ENCODE measurements at places on chromosomes 6 and 20.
A peak's percentile ranks its signal among the peaks of the same experiment; 100 is the strongest.

DNA sequence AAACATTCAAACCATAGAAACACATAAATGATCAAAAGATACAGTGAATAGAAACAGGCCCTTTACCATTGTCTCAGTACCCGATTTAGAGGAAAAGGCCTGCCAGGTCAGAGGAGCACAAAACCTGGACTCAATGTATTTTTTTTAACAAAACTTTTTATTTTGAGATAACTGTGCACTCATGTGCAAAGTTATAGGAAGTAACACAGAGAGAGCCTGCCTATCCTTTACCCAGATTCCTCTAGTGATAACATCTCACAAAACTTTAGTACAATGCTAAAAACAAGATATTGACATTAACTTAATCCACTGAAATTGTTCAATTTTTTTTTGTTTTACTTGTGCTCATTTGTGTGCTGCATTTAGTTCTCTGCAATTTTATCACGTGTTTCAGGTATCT lies 36.8 kb upstream of the SAMD3 start:
- no peak for DNase-seq

DNA sequence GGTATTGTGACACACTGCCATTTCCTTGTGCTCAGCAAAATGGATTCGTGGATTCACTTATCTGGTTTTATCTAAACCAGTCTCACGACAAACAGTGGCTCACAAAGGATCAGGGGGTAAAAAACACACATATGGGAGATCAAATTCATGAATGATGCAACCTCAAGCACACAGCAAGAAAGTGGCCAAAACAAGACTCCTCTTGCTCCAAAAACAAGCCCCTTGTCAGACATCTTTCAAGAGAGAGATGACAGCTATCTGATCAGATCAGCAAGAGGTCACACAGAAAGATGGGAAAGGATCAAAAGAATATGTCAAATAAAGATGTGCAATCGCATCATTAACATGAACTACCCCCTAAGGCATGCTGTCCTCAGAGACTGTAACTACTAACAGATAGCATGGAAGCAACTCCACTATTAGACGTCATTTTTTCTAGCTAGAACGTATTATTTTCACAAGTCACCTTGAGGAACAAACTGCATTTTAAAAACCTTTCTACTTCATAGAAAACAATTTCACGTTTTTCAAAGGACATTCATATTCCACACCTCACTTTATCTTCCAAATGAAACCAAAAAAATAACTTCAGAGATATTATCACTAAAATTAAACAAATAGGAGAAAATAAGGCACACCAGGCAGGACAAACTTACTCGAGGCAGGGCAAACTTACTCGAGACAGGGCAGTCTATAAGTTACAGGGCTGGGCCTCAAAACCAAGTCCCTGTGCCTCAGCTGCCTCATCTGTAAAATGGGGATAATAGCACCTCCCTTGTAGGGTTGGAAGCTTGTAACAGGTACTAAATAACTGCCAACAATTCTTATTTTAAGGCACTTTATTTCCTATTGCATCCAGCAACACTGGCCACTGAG lies 122.3 kb downstream of the PREX1 start:
- DNase-seq, result no peak

DNA sequence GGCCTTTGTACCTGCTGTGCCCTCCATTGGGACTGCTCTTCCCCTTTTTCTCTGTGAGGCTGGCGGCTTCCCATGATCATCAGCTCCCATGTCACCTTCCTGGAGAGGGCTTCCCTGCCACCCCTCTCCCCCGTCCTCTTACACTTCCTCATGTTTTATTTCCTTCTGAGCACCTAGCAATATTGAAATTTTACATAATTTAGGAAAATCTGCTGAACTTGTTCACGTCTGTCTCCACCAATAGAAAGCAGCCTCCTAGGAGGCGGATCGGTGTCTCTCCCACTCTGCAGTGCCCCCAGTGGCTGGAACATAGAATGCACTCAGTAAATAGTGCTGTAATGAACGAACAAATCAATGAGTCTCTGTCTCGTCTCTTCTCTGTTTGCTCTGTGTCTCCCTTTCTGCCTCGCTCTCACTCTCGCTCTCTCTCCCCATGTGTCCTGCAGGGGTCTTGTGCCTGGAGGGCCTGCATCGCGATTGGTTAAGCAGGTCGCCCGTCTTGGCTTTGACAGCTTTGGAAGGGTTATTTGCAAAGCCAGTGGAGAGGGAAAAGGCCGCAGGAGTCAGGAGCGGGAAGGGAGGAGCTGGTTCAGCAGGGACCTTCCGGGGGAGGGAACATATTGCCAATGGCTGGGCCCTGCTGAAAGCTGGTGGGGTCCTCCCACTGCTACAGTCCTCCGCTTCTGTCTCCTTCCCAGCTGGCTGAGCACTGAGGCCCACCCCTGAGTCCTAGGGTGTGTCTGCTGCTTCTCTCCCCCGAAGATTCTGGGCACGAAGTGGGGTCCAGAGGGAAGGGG lies 12.1 kb upstream of the OCSTAMP start:
- DNase-seq, result peak; percentile 48

DNA sequence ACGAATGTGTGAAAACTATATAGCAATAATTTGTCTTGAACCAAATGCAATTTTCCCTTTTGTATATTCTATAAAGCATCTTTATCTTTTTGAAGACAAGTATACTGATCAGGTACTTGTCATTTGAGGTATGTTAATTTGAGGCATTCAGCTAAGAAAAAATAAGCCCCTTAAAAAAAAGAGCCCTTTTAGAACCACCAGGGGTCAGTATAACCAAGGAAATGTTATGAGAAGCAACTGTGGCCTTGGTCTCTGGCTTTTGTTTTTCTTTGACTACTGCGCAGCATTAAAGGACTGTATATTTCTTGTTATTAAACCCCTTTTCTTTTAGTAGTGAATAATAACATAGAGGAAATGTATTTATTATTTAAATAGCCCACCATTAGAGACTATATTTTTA lies 43.1 kb downstream of the CD109 start:
- no peak for DNase-seq

- no peak for DNase-seq
Measured at GRCh38 chr6:44000164-44000842, 126.9 kb downstream of the MRPL14 start.

- no peak for DNase-seq
Measured at GRCh38 chr20:9602847-9603183, 88.4 kb downstream of the LAMP5 start.

- no peak for DNase-seq
Measured at GRCh38 chr20:8232332-8232731, 100.3 kb downstream of the PLCB1 start.

DNA sequence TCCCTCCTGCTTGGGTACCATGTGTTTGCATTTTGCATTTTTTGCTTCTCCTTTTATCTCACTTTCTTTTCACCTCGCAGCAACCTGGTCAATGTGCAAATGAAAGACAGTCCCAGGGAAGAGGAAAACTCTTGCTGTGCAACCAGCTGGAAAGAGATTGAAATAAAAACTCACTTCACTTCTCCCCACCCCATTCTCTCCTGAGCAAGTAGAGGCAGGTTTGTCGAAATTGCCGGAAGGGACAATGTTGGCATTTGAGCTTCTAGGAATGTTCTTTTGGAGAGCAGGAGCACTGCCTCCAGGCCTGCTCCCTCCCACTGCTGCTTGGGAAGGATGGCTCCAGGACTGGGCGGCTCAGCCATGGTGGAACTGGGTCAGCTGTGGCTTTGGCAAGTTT lies 30.6 kb downstream of the KCNG1 start:
- no peak for DNase-seq

DNA sequence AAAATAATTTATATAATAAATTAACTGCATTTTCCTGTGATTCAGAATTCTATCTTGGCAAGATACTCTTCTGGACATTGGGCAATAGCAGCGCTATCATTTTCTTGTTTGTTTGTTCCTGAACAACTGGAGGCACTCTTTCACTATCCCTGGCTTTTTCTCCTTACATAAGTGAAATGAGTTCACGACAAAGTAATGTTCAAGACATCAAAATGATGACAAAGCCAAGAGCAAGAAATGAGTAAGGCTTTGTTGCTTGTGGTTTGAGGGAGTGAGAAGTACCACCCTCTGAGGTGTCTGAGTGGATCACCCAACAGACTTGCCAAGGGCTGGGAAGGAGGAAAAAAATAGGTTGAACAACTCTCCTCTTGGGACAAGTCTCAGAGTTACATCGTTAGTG lies 466.6 kb upstream of the JAG1 start:
- DNase-seq, result no peak

GRCh38 chr6:34757687-34758274 lies 476 bp downstream of the SNRPC start:
- DNase-seq, result no peak

Data from stimulated activated CD4-positive, alpha-beta T cell treated with anti-CD3 and anti-CD28 coated beads, Interleukin-1b, Interleukin-23, amount 100 ng/mL, for 4 hours (primary cell).